ENCODE measurements at places on chromosomes 7 and 10. TPM values are rescaled to one million over a fixed set of nuclear protein-coding genes. Genes with fewer than 3 reads are reported as not detected.
A peak's percentile ranks its signal among the peaks of the same experiment; 100 is the strongest.

DNA sequence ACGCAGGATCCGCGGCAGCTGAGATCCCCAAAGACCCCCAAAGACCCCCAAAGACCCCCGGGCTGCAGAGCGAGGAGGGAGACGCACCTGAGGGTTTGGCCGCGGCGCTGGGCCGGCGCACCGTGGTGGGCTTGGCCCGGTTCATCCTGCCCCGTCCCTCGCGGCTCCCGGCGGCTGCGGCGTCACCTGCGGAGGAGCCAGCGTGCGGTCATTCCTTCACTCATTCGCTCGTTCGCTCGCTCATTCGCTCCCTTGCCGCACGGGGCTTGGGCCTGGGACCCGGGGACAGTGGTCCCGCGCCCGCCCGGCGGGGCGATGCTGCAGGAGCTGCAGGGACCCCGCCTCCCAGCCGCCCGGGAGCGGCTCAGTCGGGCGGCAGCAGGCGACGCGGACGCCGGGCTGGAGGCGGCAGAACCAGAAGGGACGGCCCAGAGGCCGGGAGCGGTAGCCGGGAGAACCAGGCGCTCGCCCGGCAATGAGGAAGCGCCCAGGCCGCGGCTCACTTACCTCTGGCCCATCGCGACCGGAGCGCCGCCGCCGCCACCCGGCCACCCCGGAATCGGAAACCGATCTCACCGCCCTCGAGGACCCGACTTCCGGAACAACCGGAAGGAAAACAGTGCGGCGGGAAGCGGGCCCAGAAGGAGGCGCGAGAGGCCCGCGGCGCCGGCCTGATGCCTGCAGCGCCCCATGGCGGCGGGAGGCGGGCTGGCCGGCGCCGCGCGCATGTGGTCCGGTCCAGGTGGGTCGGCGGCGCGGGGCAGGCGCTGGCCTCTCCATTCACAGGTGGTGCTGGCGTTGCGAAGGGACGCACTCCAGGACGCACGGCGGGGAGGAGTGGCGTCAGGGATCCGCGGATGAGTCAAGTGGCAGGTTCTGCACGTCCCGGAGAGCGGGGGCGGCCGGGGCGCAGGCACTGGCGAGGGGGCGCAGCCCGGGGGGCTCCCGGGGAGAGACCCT lies at the start of gene INTS1:
TSS of gene INTS1 (minus strand) at position 574 of the 960 bp plus-strand sequence. CDS start at position 145, 429 bp downstream.
- DNase-seq = peak; percentile 94

- no peak for DNase-seq
Measured at GRCh38 chr7:24825931-24826661, 68.8 kb upstream of the GSDME start.

Gene KLF14
- not detected for total RNA-seq

DNA sequence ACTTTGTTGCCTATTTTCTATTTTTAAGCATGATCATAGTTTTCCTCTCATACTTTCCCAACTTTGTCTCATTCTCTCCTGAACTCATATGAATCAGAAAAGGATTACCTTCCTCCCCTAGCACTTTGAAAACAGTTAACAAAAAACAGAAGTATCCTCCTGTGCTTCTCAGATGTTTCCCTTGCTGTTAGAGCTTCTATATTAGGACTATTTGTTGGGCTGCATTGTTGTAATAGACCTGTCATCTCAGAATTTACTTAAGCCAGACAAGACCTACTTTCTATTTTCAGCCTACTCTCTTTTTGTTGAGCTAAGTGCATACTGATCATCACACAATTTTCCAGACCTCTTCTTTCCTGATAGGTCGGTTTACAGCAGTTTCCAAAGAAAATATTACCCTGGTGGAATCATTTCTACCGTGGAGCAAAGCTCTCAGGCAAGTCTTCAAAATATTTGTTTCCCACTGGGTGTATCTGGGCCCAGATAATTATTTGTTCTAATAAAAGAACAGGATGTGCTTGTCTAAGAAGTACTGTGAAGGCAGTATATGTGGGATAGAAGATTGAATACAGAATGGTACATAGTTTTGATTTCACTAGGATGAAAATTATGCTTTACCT lies 411.9 kb upstream of the KLF6 start:
- no peak for DNase-seq

GRCh38 chr10:44261710-44262455 lies 123.0 kb downstream of the CXCL12 start:
- peak; percentile 70 for DNase-seq

- DNase-seq = no peak
Measured at GRCh38 chr10:77197544-77197943, 440.1 kb downstream of the KCNMA1 start.

Gene COA1
- total RNA-seq = 43.2 TPM

Gene SFRP4
- total RNA-seq = 3.2 TPM

- no peak for DNase-seq
Measured at GRCh38 chr10:49274886-49275285, 24.1 kb upstream of the C10orf71 start.

GRCh38 chr7:107803009-107803610 lies at the start of gene SLC26A3:
Gene SLC26A3, minus strand, starts transcription at chr7:107803223. Its CDS starts 8,714 bp downstream, at chr7:107794509.
- DNase-seq = no peak

Gene SPDYE8
- total RNA-seq = not detected

- DNase-seq = no peak
Measured at GRCh38 chr10:94963901-94964300, 25.4 kb downstream of the CYP2C9 start.

DNA sequence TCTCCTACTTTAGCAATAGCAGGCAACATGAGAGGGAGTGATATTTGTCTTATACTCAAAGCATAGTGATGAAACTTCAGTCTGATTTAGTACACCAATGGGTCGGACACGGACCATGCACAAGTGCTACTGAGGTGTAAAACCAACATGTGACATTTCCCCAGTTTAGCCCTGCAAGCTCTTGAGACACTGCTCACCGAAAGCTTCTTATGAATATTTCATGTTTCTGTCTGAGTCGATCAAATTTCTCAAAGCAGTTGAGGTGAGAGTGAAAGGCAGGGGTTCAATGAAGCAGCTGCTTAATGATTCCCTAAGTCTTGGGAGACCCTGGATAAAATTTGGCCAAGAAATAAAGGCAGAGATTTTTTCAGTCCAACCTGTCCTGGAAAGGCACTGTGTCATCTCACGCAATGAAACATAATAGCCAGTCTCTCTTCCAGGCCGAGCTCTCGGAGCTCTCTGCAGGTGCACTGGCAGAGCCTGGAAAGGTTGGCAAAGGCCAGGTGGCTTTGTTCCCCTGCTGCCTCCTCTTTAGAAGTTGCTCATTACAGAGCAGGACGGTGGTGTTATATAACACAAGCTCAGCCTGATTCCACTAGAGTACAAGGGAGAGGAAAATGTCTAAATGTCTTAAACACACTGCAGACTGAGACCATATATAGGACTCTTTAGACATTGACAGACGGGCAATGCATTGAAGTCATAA lies 33.9 kb upstream of the XPNPEP1 start:
- DNase-seq = no peak

Gene ZCCHC24
- total RNA-seq = 123 TPM

Gene PON1
- not detected for total RNA-seq

- DNase-seq = no peak
Measured at GRCh38 chr10:12036073-12036655, 6.4 kb downstream of the UPF2 start.

Gene GRM8
- total RNA-seq = 0.27 TPM

Gene NUTM2A
- 1.4 TPM for total RNA-seq

Gene VWA2
- total RNA-seq = not detected

Gene CRYGN
- not detected for total RNA-seq

DNA sequence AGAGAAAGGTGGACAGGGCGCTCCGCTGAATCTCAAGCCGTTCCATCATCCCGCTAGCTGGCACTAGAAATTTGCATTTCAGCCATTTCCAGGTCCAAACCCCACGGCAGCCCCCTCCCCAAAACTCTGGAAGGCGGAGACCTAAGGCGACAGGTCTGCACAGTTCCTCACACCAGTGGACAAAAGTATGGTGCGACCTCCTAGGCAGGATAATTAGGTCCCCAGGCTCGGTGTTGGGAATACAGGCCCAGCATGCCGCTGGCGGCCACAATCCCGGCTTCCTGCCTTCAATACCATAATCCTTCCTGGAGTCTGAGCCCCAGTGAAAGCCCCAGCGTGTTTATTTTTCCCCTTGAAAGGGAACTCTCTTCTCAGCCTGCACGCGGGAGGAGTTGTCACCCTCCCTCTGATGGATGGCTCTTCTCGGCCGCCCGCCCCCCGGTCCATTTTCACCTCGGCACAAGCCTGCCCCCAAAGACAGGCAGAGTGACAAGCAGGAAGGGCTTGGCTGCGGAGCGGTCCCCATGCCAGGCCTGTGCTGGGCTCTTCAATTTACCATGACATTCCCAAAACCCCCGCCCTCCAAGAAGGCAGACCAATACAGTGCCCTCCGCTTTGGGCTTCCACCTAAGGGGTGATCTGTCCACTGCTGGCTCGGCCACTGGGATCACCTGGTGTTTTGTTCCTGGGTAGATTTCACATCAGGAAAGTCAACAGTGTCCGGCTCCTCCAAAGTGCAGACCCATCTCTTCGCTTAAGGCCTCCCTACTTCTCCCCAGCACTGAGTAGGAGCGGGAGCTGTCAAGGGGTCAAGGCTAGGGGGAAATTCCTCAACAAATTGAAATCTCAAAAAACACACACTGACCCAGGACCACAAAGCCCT lies 2.2 kb downstream of the FGFR2 start:
- DNase-seq = peak; percentile 52

GRCh38 chr10:86600296-86600695 lies 54.1 kb upstream of the OPN4 start:
- no peak for DNase-seq

- DNase-seq = no peak
Measured at GRCh38 chr10:92068900-92069299, 145.3 kb downstream of the BTAF1 start.

- no peak for DNase-seq
Measured at GRCh38 chr7:9242636-9243035, 809.2 kb downstream of the NXPH1 start.

DNA sequence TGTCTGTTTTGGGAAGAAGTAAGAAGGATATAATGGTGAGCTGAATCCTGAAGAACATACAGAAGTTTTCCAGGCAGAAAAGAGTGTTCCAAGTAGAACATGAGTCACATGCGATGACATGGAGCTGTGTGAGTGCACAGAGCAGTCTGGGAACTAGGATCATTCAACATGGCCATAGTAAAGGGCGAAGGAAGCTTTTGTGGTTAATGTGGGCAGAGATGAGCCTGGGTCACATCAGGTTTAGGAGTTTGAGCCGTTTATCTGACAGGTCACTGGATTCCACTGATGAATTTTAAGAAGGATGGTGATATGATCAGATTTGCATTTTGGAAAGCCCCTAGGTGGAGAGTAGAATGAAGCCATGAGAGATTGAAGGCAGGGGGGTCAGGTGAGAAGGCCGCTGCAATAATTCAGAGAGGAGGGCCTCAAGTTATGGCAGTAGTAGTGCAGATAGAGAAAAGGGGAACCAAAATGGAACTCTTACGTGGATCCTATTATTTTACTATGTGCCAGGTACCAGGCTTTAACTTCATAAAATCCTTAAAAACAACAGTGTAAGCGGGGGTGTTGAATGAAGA lies 171.3 kb downstream of the RNLS start:
- no peak for DNase-seq

- no peak for DNase-seq
Measured at GRCh38 chr7:16708980-16709379, 44.6 kb upstream of the TSPAN13 start.
